ENCODE measurements at places on chromosomes 4 and X.
A peak's percentile ranks its signal among the peaks of the same experiment; 100 is the strongest.

DNA sequence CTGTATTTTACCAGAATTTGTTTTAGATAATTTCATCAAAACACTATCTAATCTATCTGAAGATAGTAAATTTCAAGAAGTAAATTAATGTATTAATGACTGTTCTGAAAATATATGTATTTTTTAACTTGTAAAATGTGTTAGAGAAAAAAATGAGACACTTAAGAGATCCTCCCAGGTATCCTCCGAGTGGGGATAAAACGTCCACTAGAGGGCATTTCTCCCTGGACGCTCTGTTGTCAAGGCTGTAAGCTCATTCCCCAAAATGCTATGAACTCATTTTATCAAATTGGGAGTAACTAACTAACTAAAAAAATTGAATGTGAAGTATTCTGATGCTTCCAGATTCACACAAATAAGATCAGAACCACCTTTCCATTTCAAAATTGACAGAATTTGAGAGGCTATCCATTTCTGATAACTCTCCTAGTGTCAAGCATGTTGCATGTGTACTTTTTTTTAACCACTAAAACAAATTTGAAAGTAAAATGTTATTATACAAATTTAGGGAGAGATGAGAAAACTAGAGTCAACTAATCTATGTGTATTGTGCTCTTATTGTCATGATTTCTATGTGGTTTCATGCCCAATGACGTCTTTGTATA, 337.3 kb upstream of the HS3ST1 start:
- H3K27ac ChIP-seq = no peak overlapping the region
- no peak overlapping the region for H3K4me3 ChIP-seq
- peak; percentile 69 for DNase-seq
- H3K27me3 ChIP-seq = no peaks in the 10 kb centered on the region

GRCh38 chr4:71259280-71259679, 79.5 kb upstream of the SLC4A4 start:
- H3K27me3 ChIP-seq = no peaks in the 10 kb centered on the region
- no peak for DNase-seq
- peaks cover 2% of the 10 kb centered on the region for H3K4me1 ChIP-seq

GRCh38 chrX:46310815-46311497, 234.3 kb downstream of the ZNF674 start:
- DNase-seq = no peak
- H3K4me1 ChIP-seq = no peaks in the 10 kb centered on the region
- H3K4me3 ChIP-seq = no peak overlapping the region
- H3K36me3 ChIP-seq = no peaks in the 10 kb centered on the region
- no peak overlapping the region for H3K27ac ChIP-seq
- H3K27me3 ChIP-seq = no peaks in the 10 kb centered on the region

- DNase-seq = peak; percentile 65
- H3K4me3 ChIP-seq = peak within 1 kb of the TSS; percentile 72
- H3K27ac ChIP-seq = peak within 1 kb of the TSS; percentile 75
- no peaks in the 10 kb centered on the region for H3K36me3 ChIP-seq
- H3K4me1 ChIP-seq = peaks cover 66% of the 10 kb centered on the region
These were observed at the start of gene GSX2 for GRCh38 chr4:54099748-54100574. GSX2 (plus strand) TSS chr4:54100163; CDS start chr4:54100345, 182 bp downstream.

DNA sequence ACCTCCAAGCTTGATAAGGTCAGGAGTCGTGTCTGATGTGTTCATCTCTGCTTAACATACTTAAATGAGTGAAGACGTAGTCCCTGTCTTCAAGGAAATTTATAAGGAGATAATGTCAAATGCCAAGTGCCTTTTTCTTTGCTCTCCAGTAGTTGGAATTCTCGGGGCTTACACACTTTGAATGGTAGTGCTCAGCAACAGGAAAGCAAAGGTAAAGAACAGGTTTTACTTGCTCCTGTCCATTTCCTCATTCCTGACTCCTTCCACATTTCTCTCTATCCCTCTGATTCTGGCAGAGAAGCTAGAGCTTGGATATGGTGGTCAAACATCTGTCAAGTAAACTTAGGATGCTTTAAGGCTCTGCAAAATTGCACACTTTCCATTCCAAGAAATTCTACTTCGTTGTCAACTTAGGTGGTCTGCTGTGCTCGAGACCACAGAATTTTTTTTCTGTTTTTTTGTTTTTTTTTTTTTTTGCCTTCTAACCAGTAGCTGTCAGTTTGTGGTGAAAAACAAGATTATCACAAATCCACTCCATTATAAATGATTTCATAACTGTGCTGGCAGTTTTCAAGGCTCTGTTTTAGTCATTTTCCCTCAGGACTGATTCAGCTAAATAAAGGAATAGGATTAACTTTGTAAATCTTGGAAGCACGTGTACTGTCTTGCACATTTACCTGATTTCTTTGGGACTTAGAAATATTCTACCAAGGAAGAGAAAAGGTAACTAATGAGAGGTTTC, 180.8 kb upstream of the ANXA3 start:
- no peaks in the 10 kb centered on the region for H3K36me3 ChIP-seq
- DNase-seq = no peak
- H3K4me3 ChIP-seq = no peak overlapping the region
- H3K27me3 ChIP-seq = no peaks in the 10 kb centered on the region
- H3K27ac ChIP-seq = no peak overlapping the region

DNA sequence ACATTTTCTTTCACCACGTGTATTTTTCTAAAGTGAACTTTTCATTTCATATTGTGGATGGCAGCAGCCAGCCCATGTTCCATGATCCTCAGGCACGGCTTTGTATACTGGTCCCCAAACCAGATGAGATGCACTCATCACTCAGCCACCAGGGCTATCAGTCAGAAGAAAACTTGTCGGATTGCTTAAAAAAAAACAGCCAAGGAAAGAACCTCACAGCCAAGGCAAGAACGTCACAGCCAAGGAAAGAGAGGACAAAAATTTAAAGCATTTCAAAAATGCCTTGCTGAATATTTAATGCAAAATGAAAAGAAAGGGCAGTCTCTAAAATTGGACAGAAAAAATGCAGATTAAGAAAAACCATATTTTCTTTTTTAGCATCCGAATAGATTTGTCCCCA, 333.3 kb downstream of the PDGFC start:
- no peaks in the 10 kb centered on the region for H3K36me3 ChIP-seq
- no peaks in the 10 kb centered on the region for H3K27me3 ChIP-seq
- H3K4me1 ChIP-seq = no peaks in the 10 kb centered on the region
- H3K27ac ChIP-seq = no peak overlapping the region

- no peaks in the 10 kb centered on the region for H3K4me1 ChIP-seq
- H3K4me3 ChIP-seq = no peak overlapping the region
- H3K36me3 ChIP-seq = no peaks in the 10 kb centered on the region
- no peak overlapping the region for H3K27ac ChIP-seq
- no peaks in the 10 kb centered on the region for H3K27me3 ChIP-seq
- no peak for DNase-seq
These were observed 721 bp downstream of the FAM184B start for GRCh38 chr4:17780501-17781299.

DNA sequence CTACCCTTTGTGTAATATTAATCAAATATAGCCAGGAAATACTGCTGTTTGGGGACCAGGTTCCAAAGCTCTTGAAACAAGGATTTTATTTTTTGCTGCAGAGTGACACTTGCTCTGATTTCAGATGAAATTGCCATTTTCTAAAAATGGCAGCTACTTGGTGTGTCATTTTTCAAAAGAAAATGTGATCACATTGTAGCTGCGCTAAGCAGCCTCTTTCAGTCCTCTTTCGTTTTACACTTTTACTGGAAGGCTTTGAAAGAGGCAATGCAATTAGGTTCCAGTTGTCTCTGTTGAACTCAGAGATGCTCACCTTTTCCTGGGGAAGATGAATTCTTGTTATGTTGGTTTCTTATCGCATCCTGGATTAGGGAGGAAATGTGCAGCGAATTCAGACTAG, 85.1 kb downstream of the CT47B1 start:
- no peaks in the 10 kb centered on the region for H3K4me1 ChIP-seq
- no peaks in the 10 kb centered on the region for H3K36me3 ChIP-seq
- no peak overlapping the region for H3K27ac ChIP-seq

GRCh38 chr4:9845791-9846493, 64.5 kb downstream of the DRD5 start:
- no peak overlapping the region for H3K4me3 ChIP-seq
- H3K27me3 ChIP-seq = no peaks in the 10 kb centered on the region
- H3K27ac ChIP-seq = no peak overlapping the region
- no peak for DNase-seq
- H3K36me3 ChIP-seq = no peaks in the 10 kb centered on the region

DNA sequence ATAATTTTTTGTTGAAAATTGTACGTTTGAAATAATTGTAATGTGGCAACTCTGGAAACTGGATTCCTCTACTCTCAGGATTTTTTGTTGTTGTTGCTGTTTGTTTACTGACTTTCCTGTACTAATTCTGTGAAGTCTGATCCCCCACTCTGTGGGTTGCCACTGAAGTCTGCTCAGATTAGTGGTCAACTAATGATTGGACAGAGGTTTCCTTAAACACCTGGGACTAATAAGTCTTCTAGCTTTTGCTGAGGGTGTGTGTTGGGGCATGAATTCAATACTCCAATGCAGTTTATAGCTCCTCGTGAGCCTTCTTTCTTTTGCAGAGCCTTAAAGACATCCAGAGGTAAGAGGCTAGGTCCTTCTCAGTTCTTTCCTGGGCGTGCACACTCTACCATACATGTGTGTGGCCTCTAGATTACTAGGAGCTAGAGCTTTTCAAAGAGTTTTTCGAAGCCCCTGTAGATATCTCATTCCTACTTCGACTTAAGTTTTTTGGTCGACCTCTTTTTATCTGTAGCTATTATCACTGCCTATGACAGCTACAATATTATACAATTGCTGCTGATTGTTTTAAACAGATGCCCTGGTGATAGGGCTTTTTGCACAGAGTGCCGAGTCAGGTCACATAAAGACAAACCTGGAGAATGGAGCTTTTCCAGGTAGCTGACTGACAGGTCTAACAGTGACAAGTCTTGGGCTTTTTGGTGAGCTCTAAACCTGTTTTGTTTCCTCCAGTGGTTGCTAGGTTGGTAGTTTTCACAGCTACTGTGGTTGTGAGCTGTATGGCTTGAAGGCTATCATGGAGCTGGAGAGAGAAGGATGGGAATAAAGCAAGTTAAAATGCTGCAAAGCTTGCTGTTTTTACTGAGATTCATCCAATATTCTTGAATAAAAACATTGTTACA, 34.0 kb downstream of the BMP2K start:
- H3K27me3 ChIP-seq = no peaks in the 10 kb centered on the region
- no peaks in the 10 kb centered on the region for H3K4me1 ChIP-seq
- no peak overlapping the region for H3K4me3 ChIP-seq
- no peaks in the 10 kb centered on the region for H3K36me3 ChIP-seq
- no peak overlapping the region for H3K27ac ChIP-seq
- DNase-seq = no peak

- peaks cover 30% of the 10 kb centered on the region for H3K36me3 ChIP-seq
- DNase-seq = no peak
- H3K4me3 ChIP-seq = peak overlapping the region; percentile 83
- 0 out of 2 replicates have a peak overlapping the region, but pooled peaks have one; percentile 68 for H3K27ac ChIP-seq
These were observed 2.0 kb downstream of the TMEM165 start for GRCh38 chr4:55397520-55398321.

GRCh38 chr4:89715631-89716030, 121.3 kb downstream of the SNCA start:
- DNase-seq = no peak
- H3K4me1 ChIP-seq = no peaks in the 10 kb centered on the region
- no peaks in the 10 kb centered on the region for H3K36me3 ChIP-seq
- H3K27me3 ChIP-seq = no peaks in the 10 kb centered on the region
- no peak overlapping the region for H3K4me3 ChIP-seq

DNA sequence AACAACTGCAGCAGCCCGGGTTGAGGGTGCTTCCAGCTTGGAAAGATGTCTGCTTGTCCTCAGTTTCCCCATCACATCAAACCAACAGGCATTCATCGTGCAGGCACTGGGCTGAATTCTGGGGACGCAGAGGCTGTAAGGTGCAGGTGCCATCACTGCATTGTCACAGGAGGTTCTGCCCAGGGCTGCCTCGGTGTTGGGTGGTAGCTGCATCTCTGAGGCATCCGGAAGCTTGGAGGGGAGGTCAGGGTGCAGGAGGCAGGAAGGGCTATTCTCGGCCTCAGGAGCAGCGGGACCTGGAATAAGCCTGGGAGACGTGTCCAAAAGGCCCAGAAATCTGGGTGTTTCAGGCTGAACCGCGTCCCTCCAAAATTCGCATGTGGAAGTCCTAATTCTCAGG, 134.6 kb downstream of the HMX1 start:
- H3K36me3 ChIP-seq = no peaks in the 10 kb centered on the region
- H3K4me1 ChIP-seq = no peaks in the 10 kb centered on the region
- H3K27me3 ChIP-seq = no peaks in the 10 kb centered on the region
- DNase-seq = no peak

GRCh38 chr4:108166038-108166437, 2.7 kb downstream of the LEF1 start:
- no peaks in the 10 kb centered on the region for H3K27me3 ChIP-seq
- H3K36me3 ChIP-seq = no peaks in the 10 kb centered on the region
- DNase-seq = no peak

DNA sequence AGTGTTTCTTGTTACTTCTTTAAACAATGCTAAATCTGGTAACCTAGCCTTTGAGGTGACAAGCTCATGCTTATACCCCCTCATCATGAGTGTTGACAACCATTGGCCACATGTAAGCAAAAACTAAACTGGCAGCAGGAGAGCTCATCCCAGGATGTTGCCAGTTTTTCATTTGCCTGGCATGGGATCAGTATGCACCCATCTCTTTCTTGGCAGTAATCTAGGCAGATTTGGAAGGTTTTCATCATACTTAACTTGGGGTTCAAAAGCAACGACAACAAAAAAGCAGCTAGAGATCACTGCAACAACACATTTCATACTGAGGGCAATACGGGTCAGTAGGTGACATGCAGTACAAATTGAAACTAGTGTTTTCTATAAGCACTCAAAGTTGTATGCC, 122.0 kb downstream of the PPA2 start:
- no peaks in the 10 kb centered on the region for H3K27me3 ChIP-seq
- H3K4me3 ChIP-seq = no peak overlapping the region
- H3K4me1 ChIP-seq = no peaks in the 10 kb centered on the region
- no peak for DNase-seq
- H3K27ac ChIP-seq = no peak overlapping the region
- no peaks in the 10 kb centered on the region for H3K36me3 ChIP-seq

DNA sequence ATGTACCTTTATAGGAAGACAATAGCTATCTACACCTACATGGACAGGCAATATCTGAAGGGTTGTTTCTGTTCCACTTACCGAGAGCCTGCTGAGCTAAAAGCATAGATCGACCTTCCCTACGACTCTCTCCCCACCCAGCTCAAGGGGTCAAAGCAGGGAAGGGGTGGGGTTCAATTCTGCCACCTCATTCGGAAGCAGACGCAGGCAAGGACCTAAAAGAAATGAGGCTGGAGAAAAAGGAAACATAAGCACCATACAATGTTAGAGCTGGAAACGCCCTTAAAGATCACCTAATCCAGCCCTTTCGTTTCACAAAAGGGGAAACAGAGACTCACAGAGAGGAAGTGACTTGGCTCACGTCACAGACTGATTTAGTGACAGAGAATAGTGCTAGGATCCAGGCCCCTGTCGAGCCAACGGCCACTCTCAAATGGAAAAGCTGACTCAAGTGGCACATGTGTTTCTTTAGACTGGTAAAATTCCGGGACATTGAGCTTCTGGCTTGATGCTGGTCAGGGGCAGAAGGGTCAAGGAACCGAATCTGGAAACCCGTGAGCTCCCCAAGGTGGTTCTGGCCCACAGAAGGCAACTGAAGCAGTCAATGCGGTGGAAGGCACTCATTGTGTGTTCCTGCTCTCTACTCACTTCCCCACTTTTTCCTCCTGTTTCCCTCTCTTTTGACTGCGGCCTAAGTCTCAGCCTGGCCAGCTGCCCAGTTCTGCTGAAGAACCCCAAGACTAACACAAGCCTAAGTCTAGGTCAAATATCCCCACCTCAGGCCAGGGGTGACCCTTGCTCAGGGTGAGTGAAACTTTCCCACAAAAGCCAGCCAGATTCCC, 7.5 kb downstream of the SEPTIN6 start:
- peak overlapping the region; percentile 91 for H3K27ac ChIP-seq
- peak; percentile 86 for DNase-seq
- H3K4me1 ChIP-seq = peaks cover 42% of the 10 kb centered on the region
